ENCODE measurements at places on chromosomes 4 and X. TPM values are rescaled to one million over a fixed set of nuclear protein-coding genes. Genes with fewer than 3 reads are reported as not detected.

- DNase-seq = no peak
These were observed 68.4 kb upstream of the ALB start for GRCh38 chr4:73335679-73336078.

DNA sequence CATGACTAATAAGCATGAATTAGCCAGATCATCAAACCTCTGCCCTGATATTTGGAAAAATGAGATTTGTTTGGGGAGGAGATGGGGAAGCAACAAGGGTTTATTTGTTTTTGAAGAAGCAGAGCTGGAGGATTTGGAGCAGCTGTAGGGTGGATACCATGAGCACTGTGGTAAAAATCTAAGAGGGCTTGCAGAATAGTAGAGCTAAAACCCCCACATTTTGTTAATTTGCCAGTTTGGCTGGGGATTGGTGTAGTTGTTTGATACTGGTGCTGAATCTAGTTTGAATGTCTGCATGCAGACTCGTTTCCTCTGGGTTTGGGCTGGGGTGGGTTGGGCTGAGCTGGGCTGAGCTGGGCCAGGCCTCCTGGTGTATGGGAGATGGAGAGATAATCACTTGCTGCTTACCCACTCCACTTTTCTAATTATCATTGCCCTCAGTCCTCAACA is 43.7 kb downstream of the SMAD1 start:
- no peak for DNase-seq

GRCh38 chrX:23554304-23554703 is 113.0 kb upstream of the PRDX4 start:
- peak; percentile 14 for DNase-seq

The PJA1 gene
- total RNA-seq = 19.0 TPM

DNA sequence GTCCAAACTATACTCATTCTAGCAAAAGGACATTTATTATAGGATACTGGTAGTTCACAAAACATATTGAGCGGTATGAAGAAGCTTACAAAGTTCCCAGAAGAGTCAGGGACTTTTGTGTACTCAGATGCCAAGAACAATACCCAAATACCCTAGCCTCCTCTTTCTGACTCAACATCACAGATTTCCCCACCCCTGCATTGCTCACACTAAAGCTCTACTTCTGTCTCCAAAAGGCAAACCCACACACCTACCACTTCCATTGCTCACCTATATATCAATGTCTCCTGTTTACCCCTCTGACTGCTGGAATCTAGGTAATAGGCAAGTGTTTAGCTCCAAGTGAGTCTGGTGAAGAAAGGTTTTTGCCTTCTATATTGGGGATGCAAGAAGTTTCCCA is 100.7 kb upstream of the HCCS start:
- no peak for DNase-seq

The SSX4 gene
- total RNA-seq = not detected

The CT83 gene
- total RNA-seq = not detected

All from glomerular endothelial cell (primary cell).